A673 (cell line): ENCODE measurements at places on chromosomes 12 and 14.

GRCh38 chr12:116130431-116130830, 147.1 kb downstream of the MED13L start:
- DNase-seq, result peak; percentile 63

GRCh38 chr14:29529418-29529817, 398.2 kb downstream of the PRKD1 start:
- DNase-seq, result peak; percentile 60

DNA sequence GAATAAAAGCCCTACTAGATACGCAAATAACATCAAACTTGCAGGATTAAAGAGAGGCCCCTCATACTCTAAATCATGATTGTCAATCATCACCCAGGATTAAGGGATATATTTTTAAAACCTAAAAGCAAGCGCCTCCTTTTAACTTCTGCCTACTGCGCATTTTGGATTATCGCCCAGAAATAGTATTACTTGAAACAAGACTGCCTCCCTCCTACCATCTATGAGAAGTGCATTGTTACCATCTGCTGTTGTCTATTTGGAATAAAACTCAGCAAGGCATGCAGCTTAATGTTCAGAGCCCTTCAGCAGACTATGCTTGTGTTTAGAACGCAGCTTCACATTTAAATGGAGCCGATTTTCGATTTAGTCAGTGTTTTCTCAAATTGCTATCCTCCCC, 79.6 kb downstream of the EXOC5 start:
- peak; percentile 90 for DNase-seq

GRCh38 chr12:30888241-30888640, 38.3 kb upstream of the TSPAN11 start:
- no peak for DNase-seq

- no peak for DNase-seq
These were observed 7.8 kb downstream of the IKZF4 start for GRCh38 chr12:56028511-56029165.

DNA sequence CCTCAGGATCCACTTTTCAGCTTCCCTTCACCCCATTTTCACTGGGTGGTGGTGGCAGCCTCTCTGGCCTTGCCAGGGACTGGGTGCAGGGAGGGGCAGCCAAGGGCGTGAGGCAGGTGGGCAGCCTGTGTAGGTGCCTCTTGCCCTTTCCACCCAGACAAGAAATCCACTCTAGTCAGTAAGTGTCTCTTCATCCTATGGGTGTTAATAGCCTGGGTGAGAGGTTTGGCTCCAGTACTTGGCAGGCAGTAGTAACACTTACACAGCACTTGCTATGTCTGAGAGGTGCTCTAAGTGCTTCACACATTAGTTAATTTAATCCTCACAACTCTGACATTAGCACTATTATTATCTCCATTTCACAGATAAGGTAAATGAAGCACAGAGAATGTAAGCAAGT, 171.9 kb downstream of the EMP1 start:
- DNase-seq, result no peak

GRCh38 chr12:103833095-103833775, 7.8 kb downstream of the NT5DC3 start:
- DNase-seq, result no peak
